ENCODE measurements at places on chromosomes 16 and 17. TPM values are rescaled to one million over a fixed set of nuclear protein-coding genes. Genes with fewer than 3 reads are reported as not detected.

GRCh38 chr16:26598061-26598460, 468.7 kb upstream of the C16orf82 start:
- H3K4me3 ChIP-seq: no peak overlapping the region
- no peak overlapping the region for H3K27ac ChIP-seq
- H3K4me1 ChIP-seq: peaks cover 32% of the 10 kb centered on the region
- no peaks in the 10 kb centered on the region for H3K36me3 ChIP-seq
- DNase-seq: peak; percentile 75

- DNase-seq: peak; percentile 7
- no peak overlapping the region for H3K27ac ChIP-seq
- H3K27me3 ChIP-seq: peaks cover 9% of the 10 kb centered on the region
- H3K4me1 ChIP-seq: no peaks in the 10 kb centered on the region
- H3K36me3 ChIP-seq: no peaks in the 10 kb centered on the region
- no peak overlapping the region for H3K4me3 ChIP-seq
Measured at GRCh38 chr17:49434821-49435670, 20.4 kb upstream of the PHB1 start.

DNA sequence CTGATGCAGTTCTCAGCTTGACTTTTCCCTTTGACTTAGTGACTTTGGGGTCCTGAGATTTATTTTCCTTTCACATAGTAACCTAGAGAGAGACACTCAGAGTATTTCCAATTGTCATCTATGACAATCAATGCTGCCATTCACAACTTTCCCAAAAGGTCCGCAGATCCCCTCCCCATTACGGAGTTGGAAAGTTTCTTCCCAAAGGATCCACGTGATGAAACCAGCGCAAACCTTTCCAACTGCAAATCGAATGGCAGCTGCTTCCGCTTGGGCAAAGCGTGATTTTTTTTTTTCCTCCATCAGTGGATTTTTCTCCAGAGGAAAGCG, 538 bp upstream of the FCSK start:
- H3K4me3 ChIP-seq: peak overlapping the region; percentile 98
- DNase-seq: no peak
- no peaks in the 10 kb centered on the region for H3K27me3 ChIP-seq
- peaks cover 21% of the 10 kb centered on the region for H3K4me1 ChIP-seq
- H3K27ac ChIP-seq: peak overlapping the region; percentile 91
- H3K36me3 ChIP-seq: no peaks in the 10 kb centered on the region

GRCh38 chr16:26382586-26382985, 684.1 kb upstream of the C16orf82 start:
- no peaks in the 10 kb centered on the region for H3K27me3 ChIP-seq
- H3K4me1 ChIP-seq: no peaks in the 10 kb centered on the region
- no peak for DNase-seq
- H3K36me3 ChIP-seq: no peaks in the 10 kb centered on the region
- H3K27ac ChIP-seq: no peak overlapping the region

DNA sequence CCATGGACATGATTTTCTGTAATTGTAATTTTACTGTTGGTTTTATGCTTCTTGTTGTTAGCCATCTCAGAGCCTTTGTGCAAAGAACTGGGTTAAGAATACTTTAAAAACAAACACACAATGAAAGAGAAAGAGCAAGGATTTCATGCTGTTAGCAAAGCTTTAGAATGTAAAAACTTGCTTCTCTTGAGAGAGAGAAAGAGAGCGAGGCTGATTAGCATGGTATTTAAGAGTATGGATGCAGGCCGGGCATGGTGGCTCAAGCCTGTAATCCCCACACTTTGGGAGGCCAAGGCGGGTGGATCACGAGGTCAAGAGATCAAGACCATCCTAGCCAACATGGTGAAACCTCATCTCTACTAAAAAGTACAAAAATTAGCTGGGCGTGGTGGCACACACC, 76.2 kb downstream of the MSI2 start:
- no peak overlapping the region for H3K27ac ChIP-seq
- no peak for DNase-seq
- H3K36me3 ChIP-seq: no peaks in the 10 kb centered on the region

- no peaks in the 10 kb centered on the region for H3K27me3 ChIP-seq
- no peak overlapping the region for H3K27ac ChIP-seq
Measured at GRCh38 chr17:20800146-20800545, 220.6 kb downstream of the CDRT15L2 start.

- no peak for DNase-seq
- H3K27me3 ChIP-seq: no peaks in the 10 kb centered on the region
- no peak overlapping the region for H3K27ac ChIP-seq
- H3K36me3 ChIP-seq: no peaks in the 10 kb centered on the region
- no peak overlapping the region for H3K4me3 ChIP-seq
Measured at GRCh38 chr16:89023151-89023551, 46.1 kb upstream of the CBFA2T3 start.

DNA sequence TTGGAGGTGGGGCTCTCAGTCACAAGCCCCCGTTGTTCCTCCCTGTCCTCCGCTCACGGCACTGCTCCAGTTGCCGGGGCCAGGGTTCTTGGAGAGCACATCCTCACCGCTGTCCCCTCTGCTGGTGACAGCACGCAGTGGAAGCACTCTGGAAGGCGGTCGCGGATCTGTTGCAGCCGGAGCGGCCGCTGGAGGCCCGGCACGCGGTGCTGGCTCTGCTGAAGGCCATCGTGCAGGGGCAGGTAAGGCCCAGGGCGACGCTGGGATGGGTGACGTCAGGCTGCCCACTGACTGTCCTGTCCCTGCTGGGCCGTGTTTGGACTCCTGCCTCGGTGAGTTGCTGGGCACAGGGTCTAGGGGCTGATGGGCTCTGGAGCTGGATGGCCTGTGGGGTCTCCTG, 5.4 kb downstream of the TSC2 start:
- H3K4me1 ChIP-seq: peaks cover 11% of the 10 kb centered on the region
- no peak for DNase-seq
- H3K36me3 ChIP-seq: peaks cover 23% of the 10 kb centered on the region
- H3K27me3 ChIP-seq: no peaks in the 10 kb centered on the region
- no peak overlapping the region for H3K27ac ChIP-seq

GRCh38 chr17:77233635-77234334, 93.0 kb downstream of the SEC14L1 start:
- no peaks in the 10 kb centered on the region for H3K36me3 ChIP-seq
- no peaks in the 10 kb centered on the region for H3K27me3 ChIP-seq
- H3K4me3 ChIP-seq: no peak overlapping the region
- H3K27ac ChIP-seq: no peak overlapping the region

DNA sequence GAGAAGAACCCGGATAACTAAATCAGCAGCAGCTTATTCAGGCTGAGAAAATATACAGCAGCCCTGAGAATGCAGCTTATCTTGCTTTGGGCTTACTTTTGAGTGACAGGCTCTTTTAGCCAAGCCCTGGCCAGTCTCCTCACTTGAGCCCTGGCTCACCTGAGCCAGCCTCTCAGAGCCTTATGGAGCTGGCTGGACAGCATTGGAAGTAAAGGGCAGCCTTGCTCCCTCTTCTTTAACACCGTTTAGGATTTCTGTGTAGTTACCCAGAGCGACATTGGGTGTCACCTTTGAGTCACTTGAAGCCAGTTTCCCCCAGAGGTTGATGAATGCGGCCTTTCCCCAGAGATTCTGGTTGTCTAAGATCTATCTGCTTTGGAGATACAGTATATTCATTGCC, 7.7 kb upstream of the NPIPB2 start:
- H3K27me3 ChIP-seq: no peaks in the 10 kb centered on the region
- H3K4me3 ChIP-seq: no peak overlapping the region
- H3K4me1 ChIP-seq: no peaks in the 10 kb centered on the region
- no peaks in the 10 kb centered on the region for H3K36me3 ChIP-seq
- no peak overlapping the region for H3K27ac ChIP-seq
- DNase-seq: peak; percentile 5

The CTRB2 gene
- not detected for polyA plus RNA-seq

The DHRS7C gene
- not detected for polyA plus RNA-seq

The MARVELD3 gene
- polyA plus RNA-seq: not detected
